ENCODE measurements at places on chromosomes 6 and 20.
A peak's percentile ranks its signal among the peaks of the same experiment; 100 is the strongest.

GRCh38 chr20:59783641-59784010, 149.8 kb downstream of the SYCP2 start:
- peak; percentile 50 for DNase-seq

- DNase-seq: no peak
These were observed 42.8 kb downstream of the CDC5L start for GRCh38 chr6:44430326-44430725.

- DNase-seq: no peak
These were observed 143.1 kb upstream of the PCSK2 start for GRCh38 chr20:17083738-17084137.

DNA sequence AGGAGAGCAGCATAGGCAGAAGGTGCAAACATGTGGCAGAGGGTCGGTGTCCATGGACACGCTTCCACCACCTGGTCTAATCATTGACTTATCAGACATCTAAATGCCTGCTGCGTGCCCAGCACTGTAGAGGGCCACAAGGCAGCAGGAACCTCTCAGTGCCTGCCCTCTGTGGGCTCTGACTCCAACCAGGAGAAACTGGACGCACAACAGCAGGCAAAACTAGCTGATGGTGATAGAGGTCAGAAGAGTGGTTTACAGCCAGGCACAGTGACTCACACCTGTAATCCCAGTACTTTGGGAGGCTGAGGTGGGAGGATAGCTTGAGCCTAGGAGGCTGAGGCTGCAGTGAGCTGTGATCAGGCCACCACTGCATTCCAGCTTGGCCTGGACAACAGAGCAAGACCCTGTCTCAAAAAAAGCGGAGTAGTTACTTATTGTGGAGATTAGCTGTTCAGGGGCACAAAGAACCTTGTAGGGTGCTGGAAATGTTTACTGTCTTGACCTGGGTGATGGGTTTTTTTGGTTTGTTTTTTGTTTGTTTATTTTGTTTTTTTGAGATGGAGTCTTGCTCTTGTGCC, 46.5 kb downstream of the PPARD start:
- DNase-seq: no peak

DNA sequence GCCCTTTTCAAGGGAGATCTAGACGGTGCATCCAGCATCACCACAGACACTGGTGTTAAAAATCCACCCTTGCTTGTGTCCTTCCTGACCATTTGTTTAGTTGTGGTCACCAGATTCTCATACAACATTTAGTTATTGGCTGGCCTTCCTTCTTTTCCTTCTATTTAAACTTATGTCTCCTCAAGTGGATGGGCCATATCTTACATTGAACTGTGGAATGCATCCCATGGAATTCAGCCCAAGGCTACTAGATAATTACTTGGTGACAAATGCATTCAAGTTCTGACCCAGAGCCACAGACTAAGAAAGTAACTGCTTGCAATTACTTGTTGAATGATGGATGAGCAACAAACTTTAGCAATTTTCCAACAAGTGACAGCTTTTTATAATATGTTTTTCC, 198.9 kb upstream of the SSTR4 start:
- no peak for DNase-seq

DNA sequence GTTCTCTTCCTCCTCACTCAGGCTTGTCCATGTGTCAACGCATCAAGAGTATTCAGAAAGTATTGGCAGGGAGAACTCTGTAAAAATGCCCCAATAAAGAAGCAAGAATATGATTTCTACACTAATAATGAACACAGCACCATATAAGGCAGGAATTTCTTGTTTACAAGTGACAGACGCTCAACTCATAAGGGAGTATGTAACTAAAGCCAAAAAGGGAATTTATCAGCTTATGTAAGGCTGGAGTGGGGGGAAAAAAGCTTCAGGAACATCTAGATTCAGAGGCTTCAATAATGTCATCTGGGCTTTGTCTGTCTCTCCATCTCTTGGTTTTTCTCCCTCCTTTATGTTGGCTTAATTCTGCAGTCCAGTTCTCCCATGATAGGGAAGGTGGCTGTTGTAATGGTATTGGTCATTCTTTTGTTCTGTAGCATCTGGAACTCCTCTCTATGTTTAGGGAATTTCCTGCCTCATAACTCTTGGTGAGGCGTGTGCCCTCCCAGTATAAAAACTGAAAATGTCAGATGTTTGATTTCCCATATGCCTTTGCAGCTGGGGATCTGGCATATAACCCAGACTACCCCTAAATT, 125.1 kb upstream of the COL21A1 start:
- DNase-seq: no peak

DNA sequence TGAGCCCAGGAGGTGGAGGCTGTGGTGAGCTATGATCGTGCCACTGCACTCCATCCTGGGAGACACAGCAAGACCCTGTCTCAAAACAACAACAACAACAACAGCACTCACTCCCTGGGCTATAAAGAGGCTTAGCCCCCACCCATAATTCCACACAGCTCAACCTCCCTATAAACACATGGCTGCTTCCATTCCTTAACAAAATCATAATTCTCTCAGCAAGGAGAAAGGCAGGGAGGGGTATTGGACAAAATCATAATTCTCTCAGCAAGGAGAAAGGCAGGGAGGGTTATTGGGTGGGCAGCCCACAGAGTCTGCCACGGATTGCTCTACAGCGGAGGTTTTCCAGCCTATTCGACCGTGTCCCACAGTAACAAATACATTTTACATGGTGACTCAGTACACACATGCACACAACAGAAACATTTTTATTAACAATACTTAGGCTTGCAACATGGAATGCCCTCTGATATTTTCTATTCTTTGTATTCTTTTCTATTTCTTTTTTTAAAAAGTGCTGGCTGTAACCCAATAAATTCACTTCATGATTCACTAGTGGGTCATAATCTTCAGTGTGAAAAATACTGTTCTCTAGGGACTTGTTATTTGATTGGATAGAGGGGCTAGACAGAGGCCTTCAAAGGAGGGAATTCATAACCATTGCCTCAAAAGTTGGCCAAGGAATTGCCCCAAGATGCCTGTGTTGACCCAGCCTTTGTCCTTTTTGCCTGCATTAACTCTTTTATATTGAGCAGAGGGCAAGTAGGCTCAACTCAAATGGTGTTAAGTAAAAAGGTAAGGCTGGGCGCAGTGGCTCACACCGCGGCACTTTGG, 50.6 kb upstream of the ZMYND8 start:
- no peak for DNase-seq

DNA sequence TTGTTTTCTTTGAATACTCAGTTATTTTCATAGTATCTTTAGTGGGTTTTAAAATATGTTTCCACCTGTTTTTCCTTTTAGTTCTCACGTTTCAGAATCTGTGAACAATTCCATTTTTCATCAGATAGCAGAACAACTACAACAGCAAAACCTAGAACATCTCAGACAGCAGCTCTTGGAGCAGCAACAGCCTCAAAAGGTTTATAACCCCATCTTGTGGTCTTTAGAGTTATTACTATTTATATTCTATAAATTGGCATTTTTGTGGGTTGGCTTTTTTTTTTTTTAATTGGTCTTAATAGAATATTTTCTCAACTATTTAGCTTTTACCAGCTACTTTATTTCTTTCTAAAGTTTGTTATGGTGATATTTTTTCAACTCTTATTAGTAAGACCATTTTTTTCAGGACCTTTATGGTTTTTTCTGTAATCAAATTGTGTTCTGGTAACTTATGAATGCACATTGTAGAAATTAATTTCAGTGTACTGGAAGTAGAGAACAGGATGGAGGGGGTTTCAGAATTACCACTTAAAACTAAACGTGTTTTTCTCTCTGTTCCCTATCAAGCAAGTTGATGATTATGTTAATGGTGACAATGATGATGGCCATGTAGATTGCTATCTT, 72.2 kb downstream of the SCAF8 start:
- no peak for DNase-seq

- DNase-seq: no peak
These were observed 36.5 kb downstream of the PPP1R16B start for GRCh38 chr20:38842026-38842425.

DNA sequence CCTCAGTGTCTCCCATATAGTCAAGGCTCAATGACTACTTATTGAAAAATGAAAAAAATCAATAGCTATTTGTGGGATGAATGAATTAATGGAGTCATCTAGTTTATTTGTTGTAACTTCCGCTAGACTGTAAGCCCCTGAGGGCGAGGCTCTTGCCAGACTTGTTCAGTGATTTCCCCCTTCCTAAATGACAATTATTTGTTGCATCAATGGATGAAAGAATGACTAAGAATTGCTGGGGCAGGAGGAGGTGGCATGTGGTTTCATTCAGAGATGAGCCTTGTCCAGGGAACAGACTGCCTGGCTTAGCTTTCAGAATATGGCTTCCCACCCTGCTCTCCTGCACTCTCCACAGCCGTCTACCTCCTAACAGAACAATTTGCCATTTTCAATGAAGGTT, 1.1 kb upstream of the PRELID3B start:
- DNase-seq: no peak

GRCh38 chr6:105192707-105193465, 13.1 kb upstream of the POPDC3 start:
- no peak for DNase-seq

- DNase-seq: no peak
These were observed 142.8 kb upstream of the AKAP12 start for GRCh38 chr6:151096691-151097606.

Data from glutamatergic neuron (in vitro differentiated cells).